ENCODE measurements at places on chromosomes 5 and 9.

DNA sequence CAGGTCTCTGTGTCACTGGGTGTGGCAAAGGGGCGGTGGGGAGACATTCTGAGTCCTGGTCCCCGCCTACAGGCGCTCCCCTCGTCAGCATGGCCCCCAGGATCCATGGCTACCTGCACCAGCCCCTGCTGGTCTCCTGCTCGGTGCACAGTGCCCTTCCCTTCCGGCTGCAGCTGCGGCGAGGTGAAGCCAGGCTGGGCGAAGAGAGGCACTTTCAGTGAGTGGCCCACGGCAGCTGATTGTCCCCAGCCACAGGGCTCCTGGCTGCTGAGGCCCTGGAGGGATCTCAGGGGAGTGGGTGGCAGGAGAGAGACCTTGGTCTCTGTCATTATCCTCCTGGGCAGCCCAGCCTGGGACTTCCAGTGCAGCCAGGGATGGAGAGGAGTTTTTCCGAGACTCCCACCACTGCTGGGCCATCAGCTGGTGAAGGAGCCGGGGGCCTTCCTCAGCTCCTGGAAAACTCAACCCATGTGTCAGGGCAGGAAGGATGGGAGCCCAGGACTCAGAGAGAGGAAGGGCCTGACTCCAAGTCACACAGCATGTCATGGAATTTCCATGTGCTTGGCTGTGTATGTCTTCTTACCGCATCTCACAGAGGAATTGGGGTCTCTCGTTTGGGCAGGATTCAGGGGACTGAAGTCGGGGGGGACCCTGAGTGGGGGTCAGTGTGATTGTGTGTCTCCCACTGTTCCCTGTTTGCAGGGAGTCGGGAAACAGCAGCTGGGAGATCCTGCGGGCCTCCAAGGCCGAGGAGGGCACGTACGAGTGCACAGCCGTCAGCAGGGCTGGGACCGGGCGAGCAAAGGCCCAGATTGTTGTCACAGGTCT, 37.4 kb downstream of the HMCN2 start:
- no peak for DNase-seq

- DNase-seq = no peak
Observed at GRCh38 chr9:123395276-123395688, 39.3 kb downstream of the CRB2 start.

- no peak for DNase-seq
Observed at GRCh38 chr5:65326922-65327321, 154.8 kb downstream of the ADAMTS6 start.

- DNase-seq = no peak
Observed at GRCh38 chr9:1248743-1249142, 198.6 kb downstream of the DMRT2 start.

GRCh38 chr5:9715891-9716335, 85.8 kb upstream of the TAS2R1 start:
- DNase-seq = no peak

- no peak for DNase-seq
Observed at GRCh38 chr5:158819840-158820620, 279.7 kb downstream of the EBF1 start.

- no peak for DNase-seq
Observed at GRCh38 chr5:132776131-132776937, 705 bp downstream of the SEPTIN8 start.

- no peak for DNase-seq
Observed at GRCh38 chr9:113641100-113641885, 177.8 kb downstream of the RGS3 start.

DNA sequence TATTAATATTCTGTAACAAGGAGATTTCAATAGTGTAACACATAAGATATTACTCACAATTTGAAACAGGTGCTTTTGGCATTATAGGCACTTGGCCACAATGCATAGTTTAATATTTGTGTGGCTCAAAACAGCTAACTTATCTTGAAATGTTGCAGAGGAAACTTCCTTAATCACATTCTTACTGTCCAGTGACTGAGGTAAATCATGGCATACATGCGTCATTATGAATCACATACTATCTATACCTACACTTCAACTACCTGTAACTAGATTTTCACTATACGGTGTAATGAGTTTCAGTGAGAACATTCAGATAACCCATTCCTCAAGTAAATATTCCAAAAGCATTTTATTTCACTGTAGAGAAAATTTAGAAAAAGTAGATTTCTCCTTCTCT, 218.8 kb downstream of the PDE4D start:
- no peak for DNase-seq

GRCh38 chr5:91307048-91307447, 76.1 kb downstream of the ARRDC3 start:
- DNase-seq = no peak

- DNase-seq = peak; percentile 57
Observed at GRCh38 chr9:94945197-94946144, 219.0 kb downstream of the AOPEP start.

DNA sequence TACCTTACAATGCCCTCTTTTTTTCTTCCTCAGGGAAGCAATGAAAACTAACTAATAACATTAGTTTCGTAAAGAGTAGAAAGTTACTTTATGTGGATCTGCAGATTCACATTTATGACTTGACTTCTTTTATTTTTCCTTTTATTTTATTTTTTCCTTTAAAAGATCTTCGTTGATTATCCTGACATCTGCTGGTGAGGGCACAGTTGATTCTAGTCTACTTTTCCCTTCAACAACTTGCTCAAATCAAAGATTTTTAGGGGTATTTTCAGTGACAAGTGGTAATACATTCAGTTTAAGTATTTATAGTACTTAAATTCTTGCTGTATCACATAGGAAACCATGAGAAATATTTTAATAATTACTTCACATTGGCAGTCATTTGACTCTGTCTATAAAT, 4.9 kb downstream of the EDIL3 start:
- no peak for DNase-seq

DNA sequence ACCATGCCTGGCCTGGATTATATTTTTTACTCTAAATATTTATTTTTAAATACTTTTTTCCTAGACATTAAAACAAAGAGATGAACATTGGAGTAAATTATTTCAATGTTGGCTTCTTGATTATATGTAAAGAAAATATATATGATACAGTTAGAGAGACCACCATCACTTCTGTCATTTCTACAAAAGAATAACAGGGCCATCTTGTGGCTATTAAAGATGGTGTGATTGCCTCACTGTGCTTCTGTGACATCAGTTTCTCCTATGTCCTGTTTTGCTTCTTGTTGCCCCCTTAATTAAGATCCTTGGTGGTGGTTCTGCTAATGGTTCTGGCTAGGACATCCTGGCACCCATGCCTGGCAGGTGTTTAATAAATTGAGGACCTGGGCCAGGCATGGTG, 32.9 kb downstream of the NDFIP1 start:
- DNase-seq = no peak

GRCh38 chr9:33082538-33083326, 6.3 kb upstream of the SMU1 start:
- DNase-seq = no peak

DNA sequence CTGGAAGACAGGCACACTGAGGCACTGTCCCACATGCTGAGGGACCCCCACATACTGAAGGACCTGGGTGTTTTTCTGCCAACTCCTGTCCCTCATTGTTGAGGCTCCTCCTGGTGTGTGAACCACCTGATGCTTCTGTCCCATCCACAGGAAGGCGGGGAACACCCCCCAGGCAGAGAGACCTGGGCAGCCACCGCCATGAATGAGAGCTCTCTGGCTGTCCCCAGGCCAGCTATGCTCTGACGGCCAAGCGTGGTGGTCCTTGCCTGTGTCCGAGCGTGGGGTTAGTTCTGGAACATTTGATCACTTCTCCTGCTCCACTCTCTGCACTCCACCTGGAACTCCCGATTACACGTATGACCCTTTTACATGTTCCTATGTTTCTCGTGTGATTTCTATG, 11.9 kb upstream of the LRRC14B start:
- no peak for DNase-seq

DNA sequence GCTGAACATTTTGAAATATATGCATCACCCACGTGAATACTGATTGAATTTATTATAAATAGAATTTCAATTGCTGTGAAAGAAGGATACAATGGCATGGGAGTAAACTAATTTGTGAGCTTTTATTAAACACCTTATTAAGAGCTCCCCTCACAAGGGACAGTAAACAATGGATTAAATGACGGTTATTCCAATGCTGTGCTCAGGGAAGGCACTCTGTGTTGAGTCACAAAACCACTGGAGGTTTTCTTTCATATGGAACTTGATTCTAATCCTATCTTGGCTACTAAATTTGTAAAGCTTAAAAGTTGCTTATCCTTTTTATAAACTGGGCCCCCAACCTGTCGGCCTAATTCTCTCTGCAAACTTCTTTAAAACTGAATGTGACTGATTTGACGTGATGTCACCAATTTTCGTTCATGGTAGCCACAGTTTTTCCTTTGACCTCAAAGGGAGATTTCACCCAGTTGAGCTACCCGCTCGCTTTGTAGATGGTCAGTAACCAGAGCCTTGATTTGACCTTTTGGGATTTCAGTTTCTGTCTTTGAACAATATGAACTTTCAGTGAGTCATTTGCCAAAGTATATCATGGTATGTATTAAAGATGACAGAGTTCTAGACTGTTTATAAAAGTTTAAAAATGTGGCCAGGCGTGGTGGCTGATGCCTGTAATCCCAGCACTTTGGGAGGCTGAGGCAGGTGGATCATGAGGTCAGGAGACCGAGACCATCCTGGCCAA, 61.3 kb upstream of the PIK3R1 start:
- no peak for DNase-seq

- DNase-seq = no peak
Observed at GRCh38 chr5:68315679-68316271, 100.2 kb downstream of the PIK3R1 start.

GRCh38 chr5:77391240-77391765, 100.8 kb downstream of the WDR41 start:
- DNase-seq = no peak

- DNase-seq = no peak
Observed at GRCh38 chr9:88753691-88754367, 218.9 kb downstream of the NXNL2 start.

GRCh38 chr9:134360897-134361296, 34.6 kb downstream of the RXRA start:
- DNase-seq = no peak

- no peak for DNase-seq
Observed at GRCh38 chr5:15787681-15788080, 287.7 kb downstream of the FBXL7 start.

GRCh38 chr5:2109566-2109965, 226.8 kb upstream of the IRX4 start:
- DNase-seq = no peak

GRCh38 chr5:77957516-77957915, 181.4 kb upstream of the TBCA start:
- no peak for DNase-seq

DNA sequence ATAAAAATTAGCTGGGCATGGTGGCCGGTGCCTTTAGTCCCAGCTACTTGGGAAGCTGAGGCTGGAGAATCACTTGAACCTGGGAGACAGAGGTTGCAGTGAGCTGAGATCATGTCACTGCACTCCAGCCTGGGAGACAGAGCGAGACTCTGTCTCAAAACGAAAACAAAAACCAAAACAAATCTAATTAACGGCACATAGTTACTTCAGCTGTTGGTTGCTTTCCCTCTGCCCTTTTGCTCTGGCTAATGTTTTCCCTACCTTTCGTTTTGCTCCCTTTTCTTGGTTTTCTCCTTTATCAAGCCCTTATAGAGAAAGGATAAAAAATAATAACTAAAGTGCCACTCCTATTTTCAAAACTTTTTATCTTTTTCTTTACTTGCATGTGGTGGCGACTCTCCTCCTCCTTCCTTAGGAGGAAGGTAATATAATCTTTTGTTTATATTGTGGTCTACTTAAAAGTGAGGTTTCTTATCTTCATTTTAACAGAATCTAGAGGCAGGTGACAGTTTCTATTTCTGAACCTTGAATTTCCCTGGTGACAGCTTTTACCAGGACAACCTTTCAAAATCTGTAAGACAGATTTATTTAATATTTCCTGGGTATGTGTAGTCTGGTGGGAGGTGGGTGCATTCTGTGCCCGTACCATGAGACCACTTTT, 125.4 kb downstream of the ARHGEF28 start:
- DNase-seq = no peak

DNA sequence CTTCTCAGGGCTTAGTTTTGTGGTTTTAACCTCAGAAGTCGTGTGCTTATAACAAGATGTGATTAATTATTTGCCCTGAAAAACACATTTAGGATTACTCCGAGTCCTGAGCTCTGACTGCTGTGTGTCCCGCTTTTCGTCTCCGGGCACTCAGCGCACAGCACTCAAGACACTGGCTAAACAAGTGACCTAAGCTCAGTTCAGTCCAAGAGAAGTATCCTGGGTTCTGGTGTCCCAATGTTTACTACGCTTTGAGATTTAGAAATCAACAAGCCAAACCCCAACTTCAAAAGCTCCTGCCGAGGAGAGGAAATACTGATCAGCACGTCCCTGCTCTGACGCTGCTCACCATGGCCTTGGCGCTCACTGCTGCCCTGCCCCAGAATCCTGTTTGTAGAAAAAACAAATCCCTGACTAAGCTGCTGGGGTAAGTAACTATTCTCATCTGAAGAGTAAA, 53.2 kb downstream of the IPPK start:
- no peak for DNase-seq

- DNase-seq = no peak
Observed at GRCh38 chr9:30970186-30970585, 1414.3 kb upstream of the ACO1 start.

GRCh38 chr5:176427971-176428370, 11.6 kb upstream of the CLTB start:
- DNase-seq = no peak

- no peak for DNase-seq
Observed at GRCh38 chr5:73388306-73388684, 60.3 kb downstream of the FOXD1 start.

DNA sequence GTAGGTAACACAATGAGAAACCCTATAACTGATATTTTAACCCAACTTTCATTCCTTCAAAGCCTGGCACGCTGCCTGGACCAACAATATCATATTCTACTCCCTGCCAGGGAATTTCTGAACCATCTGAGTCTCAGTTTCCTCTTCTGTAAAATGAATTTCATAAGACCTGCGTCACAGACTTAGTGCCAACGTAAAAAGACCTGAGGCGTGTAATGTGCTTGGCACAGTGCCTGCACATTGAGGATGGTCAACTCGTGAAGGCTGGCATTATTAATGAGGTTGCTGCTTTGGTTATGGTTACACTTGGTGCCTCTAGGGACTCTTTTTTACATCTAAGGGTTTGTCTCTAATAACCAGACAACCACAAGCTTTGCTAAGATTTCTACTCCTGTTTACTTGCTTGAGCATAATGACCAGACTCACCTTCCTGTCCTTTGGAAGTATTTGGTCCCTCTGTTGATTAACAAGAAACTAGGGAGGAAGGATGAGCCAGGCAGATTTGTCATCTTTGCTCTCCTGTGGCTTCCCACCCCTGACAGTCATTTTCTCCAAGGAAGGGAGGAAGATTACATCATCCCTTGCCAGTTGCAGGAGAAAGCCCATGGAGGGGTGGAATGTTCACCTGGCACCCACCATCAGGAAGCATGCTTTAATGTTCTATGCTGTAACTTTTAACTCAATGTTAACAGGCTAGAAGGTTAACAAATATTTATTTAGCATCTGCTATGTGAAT, 79.0 kb downstream of the PAPPA start:
- no peak for DNase-seq

- DNase-seq = no peak
Observed at GRCh38 chr9:114621975-114622609, 11.0 kb downstream of the TMEM268 start.

Measured in AG04449 (cell line).